Lower lobe of right lung (tissue), 2 donors: ENCODE measurements at places on chromosomes 2 and 18. TPM values are rescaled to one million over a fixed set of nuclear protein-coding genes. Genes with fewer than 3 reads are reported as not detected.

The CTDSP1 gene
- 168 TPM for total RNA-seq

DNA sequence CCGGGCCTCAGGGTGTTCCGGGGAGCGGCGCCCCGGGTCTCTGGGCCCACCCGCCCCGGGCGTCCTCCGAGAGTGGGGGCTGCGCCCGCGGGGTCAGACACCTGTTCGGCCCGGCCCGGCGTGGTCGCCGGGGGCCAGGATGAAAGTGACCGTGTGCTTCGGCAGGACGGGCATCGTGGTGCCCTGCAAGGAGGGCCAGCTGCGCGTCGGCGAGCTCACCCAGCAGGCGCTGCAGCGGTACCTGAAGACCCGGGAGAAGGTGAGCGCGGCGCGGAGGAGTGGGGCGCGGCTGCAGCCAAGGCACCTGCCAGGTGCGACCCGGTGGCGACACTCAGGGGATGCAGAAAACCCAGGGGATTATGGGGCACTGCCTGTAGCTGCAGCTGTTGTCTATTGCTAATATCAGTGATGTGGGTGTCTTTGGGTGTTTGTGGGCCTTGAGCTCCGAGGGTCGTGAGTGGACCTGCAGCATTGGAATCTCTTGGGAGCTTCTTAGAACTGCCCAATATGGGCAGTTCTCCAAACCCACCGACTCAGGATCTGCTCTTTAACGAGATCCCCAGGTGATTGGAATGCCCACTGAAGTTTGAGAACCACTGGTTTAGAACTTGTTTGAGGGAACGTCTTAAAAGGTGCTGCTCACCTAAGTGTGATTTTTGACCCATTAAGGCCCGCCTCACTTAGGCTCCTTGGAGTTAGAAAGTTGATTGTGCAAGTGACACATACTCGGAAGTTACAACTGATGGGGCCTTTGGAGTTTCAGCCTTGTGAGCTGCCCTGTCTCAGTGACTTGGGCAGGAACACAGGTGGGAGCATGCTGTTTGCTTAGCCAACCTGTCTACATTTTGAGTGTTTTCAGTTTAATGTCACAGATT, 823 bp downstream of the PARD3B start:
- peak; percentile 58 for DNase-seq

The LOXL3 gene
- 12.1 TPM for total RNA-seq

DNA sequence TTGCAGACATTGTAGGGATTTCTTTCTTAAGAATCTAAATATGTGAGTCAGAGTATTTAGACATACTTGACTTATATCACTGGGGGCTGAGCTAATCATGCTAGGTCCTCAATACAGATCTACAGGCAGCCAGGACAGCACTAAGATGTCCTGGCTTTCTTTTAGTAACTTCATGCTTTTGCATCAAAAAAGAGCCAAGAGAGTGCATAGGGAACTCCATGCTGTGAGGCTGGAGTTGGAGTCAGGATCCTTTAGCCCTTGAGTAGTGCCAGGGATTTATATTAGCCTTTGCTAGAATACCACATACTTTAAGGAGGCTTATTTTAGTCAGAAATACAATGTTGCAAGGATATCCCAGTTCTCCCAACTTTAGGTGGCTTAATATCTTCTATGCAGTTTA, 289.7 kb downstream of the CCDC85A start:
- DNase-seq = no peak

- no peak for DNase-seq
Measured at GRCh38 chr18:1045658-1046057, 141.0 kb downstream of the ADCYAP1 start.

The GAREM1 gene
- total RNA-seq = 10.3 TPM

DNA sequence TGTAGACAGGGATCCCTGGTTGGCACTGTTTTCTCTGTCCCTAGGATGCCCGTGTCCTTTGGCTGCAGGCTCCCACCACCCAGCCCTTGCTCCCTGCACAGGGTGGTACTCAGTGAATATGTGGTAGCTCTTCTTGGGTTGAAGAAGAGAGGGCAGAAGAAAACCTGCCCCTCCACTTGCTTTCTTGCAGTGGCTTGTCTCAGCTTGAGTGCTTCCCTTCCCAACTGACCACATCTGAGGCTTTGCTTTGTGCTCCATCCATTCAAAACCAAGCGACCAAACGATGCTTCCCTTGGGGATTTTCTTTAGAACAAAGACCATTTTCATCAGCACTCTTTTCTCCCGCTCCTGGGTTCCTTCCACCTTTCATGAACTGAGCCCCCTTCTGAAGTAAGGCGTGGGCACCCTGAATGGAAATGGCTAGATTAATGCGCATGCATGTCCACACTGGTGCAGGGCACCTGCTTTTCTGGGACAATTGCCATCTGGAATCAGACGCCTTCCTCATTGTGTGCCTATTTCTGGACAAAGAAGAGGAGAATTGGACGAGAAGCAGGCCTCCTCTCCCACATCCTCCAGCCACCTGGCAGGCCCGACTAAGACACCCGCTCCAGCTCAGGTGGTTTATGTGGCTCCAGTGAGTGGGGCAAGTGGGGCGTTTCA, 59.1 kb downstream of the ARL4C start:
- DNase-seq = no peak

The PROC gene
- total RNA-seq = not detected

The LRRTM4 gene
- 0.77 TPM for total RNA-seq

DNA sequence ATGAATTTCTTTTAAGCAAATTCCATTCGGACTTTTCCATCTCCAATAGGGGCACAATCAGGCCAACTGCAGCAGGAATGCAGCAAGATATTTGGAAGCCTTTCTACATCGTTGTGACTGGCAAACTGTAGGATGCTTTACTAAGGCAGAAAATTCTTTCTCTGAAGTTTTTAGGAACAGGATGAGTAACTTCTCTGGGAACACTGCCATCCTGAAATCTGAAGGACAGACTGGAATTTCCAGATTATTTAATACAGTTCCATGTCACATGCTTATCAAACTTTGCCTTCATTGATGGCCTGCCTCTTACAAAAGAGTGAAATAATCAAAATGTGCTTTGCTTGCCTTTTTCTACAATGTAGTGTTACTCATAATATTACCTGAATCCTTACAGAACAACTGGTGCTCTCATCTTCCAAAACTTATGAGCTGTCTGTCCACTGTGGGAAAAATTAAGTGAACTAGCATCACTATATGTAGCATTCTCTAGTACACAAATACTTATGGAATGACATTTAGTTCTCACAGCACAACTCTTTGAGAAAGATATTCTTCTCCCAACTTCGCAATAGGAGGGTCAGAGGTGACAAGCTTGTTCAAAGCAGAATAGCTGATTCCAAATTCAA, 32.0 kb upstream of the MAP2 start:
- DNase-seq = no peak

DNA sequence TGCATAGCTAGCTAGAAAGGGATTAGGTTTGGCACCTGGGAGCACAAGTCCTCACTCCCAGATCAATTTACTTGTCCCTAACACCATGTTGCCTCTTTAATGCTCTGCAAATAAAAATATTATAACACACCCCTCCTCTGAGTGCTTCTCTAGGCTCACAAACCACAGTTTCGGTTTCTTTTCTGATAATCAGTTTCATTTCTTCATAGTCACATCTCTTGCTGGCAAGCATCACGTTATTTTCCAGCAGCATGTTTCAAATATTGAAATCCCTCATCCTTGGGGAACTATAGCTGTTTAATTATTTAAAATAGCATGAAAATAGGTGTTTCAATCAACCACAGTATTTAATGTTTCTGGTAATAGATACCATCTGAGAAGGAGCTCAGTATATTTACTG, 13.9 kb upstream of the SMCHD1 start:
- DNase-seq = no peak

The THSD7B gene
- total RNA-seq = 0.38 TPM

DNA sequence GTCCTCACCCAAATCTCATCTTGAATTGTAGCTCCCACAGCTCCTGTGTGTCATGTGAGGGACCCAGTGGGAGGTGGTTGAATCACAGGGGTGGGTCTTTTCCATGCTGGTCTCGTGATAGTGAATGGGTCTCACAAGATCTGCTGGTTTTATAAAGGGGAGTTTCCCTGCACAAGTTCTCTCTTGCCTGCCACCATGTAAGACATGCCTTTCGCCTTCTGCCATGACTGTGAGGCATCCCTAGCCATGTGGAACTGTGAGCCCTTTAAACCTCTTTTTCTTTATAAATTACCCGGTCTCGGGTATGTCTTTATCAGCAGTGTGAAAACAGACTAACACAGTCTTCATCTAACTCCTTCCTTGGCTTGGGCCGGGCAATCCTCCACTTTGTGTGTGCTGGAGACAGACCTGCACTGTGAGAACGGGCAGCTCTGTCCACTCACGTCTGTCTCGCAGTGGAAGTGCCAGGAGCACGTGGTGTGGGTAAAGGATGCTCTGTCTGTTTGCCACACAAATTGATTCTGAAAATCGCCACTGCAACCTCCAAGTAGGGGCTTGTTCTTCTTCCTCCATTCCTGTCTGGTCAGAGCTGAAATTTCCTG, 47.6 kb upstream of the OTOS start:
- DNase-seq = no peak

DNA sequence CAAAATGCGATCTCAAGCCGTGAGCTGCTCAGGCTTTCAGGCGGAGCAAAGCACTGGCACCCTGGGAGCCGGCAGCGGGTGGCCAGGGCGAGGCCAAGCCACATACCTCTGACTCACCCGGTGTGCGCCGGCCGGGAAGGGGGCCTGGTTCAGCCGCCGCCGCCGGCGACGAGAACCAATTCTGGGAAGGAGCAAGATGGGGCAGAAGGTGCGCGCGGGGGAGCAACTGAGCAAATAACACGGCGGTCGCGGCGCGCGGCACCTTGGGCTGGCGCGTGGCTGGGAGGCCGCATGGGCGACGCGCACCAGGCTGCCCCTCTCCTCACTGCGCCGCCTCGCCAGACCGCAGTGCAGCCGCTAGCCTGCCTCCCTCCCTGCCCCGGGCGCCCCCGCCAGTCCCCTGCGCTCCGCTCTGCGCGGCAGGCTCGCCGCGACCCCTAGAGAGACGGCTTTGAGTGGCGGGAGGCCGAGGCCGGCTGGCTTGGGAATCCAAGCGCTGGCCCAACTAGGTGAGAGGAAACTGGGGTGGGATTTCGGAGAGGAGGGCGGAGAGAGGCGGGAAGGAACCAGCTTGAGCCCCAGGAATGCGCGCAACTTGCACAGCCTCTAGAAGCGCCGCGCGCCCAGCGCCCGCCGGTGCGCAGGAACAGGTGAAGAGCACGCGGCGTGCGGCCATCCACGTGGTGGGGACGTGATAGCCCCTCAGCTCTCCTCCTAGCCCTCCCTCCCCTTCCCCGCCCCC, 3.2 kb downstream of the NRP2 start:
- DNase-seq = peak; percentile 70

DNA sequence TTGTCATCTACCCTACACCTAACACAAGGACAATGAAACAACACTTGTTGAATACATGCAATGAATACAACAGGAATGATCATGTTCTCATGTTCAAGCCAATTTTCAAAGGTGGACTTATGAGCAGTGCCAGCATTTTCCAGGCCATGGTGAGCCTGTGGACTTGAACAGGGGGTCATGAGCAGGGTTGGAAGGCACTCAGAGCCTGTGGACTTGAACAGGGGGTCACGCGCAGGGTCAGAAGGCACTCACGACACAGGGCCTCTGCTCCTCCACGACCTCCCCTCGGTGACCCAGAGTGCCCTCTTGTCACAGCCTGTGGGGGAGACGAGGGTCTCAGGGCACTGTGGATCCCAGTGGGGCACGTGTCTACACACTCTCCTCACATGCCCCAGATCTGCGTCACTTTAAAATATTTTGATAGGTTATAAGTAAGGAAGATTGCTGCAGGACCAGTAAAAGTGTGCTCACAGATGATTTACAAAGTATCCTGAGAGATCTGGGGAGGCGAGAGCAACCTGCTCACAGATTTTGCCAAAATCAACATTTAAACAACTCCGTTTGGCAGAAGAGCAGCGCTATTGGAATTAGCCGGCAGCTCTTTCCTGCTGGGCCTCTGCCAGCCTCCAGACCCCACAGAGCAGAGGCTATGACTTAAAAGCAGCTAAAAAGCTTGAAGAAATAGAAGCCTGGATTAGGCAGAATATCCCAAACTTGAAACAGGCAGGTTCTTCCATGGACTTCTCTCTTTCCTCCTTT, 121.9 kb downstream of the TMEM18 start:
- no peak for DNase-seq

GRCh38 chr2:167492486-167492885, 604.2 kb downstream of the XIRP2 start:
- no peak for DNase-seq

GRCh38 chr2:186399082-186399644, 86.9 kb upstream of the ZC3H15 start:
- no peak for DNase-seq

The FAM161A gene
- total RNA-seq = 2.6 TPM

DNA sequence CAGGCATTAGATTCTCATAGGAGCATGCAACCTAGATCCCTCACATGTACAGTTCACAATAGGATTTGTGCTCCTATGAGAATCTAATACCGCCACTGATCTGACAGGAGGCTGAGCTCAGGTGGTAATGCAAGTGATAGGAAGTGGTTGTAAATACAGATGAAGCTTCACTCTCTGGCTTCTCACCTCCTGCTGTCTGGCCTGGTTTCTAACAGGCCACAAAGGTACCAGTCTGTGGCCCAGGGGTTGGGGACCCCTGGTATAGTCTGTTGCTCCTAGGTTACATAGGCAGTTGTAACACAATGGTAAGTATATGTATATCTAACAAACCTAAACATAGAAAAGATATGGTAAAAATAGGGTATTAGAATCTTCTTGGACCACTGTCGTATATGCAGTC, 81.8 kb downstream of the EML4 start:
- DNase-seq = no peak

The LCT gene
- total RNA-seq = not detected

DNA sequence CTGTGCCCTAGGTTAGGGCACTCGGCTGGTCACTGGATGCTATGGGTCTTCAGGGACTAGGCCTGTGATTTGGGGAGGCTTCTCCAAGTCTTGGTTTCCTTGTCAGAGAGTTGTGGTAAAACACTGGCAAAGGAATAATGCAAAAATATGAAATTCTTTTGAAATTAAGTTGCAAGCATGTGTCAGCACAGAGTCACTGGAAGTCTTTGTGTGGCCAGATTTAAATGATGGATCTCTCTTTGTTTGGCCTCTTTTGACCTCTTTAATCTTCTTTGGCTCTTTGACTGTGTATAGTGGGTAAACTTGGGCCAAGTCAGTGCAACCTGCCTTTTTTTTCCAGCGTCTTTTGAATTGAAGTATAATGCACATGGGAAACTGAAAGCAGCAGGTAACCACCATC, 12.1 kb downstream of the HK2 start:
- no peak for DNase-seq

The ZNF892 gene
- 3.9 TPM for total RNA-seq

The CCDC138 gene
- 4.5 TPM for total RNA-seq

GRCh38 chr2:128817171-128817570, 498.5 kb upstream of the HS6ST1 start:
- no peak for DNase-seq

DNA sequence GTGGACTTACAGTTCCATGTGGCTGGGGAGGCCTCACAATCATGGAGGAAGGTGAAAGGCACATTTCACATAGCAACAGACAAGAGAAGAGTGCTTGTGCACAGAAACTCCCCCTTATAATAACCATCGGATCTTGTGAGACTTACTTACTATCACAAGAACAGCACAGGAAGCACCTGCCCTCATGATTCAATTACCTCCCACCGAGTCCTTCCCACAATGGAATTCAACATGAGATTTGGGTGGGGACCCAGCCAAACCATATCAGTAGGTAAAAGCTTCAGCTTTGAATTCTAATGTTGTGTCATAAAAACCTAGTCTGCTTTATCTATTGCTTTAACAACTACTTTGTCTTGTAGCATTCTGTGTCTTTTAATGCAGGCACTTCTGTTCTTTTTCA, 140.4 kb upstream of the PIK3C3 start:
- no peak for DNase-seq

- no peak for DNase-seq
Measured at GRCh38 chr2:161134547-161135518, 25.4 kb upstream of the TANK start.
